ENCODE measurements at places on chromosomes 4 and X.

- H3K36me3 ChIP-seq, result peaks cover 100% of the 10 kb centered on the region
- no peak for DNase-seq
- H3K27ac ChIP-seq, result peak overlapping the region; percentile 53
Measured at GRCh38 chr4:10079912-10080588, 36.5 kb downstream of the WDR1 start.

DNA sequence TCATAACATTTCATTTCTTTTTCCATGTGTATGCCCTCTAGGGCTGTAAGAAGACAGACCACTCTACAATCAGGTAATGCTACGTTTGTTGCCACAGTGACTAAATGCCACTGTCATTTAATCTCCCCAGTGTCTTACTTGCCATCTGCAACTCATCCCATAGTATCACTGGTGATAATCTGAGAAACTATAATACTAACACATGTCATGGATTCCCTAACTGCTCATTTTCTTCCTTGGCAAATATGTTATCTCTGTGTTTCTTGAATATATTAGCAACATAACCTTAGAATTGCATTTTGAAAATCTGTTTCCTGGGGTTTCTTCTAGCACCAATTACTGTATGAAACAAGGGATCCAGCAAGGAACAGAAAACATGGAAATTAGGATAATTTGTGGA lies 6.1 kb downstream of the F8A1 start:
- no peak overlapping the region for H3K27ac ChIP-seq
- no peak overlapping the region for H3K4me3 ChIP-seq
- no peaks in the 10 kb centered on the region for H3K27me3 ChIP-seq
- no peaks in the 10 kb centered on the region for H3K4me1 ChIP-seq
- DNase-seq, result no peak
- H3K36me3 ChIP-seq, result peaks cover 30% of the 10 kb centered on the region

DNA sequence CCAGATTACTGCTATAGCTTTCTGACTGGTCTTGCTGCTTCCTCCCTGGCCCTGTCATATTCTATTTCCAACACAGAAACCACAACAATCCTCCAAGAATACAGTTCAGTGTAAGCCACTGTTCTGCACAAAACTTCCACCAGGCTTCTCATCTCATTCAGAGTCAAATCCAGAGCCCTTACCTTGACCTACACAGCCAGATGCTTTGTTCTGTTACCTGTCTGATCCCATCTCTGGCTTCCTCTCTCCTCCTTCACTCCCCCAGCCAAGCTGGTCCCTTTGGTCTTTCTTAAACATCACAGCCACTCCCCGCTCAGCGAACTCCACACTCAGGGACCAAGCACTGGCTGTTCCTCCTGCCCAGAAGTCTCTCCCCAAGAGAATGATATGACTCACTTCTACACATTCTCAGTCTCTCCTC lies 84.8 kb upstream of the BMP2K start:
- H3K36me3 ChIP-seq, result no peaks in the 10 kb centered on the region
- H3K4me3 ChIP-seq, result no peak overlapping the region
- peaks cover 25% of the 10 kb centered on the region for H3K4me1 ChIP-seq
- no peak for DNase-seq
- no peak overlapping the region for H3K27ac ChIP-seq

DNA sequence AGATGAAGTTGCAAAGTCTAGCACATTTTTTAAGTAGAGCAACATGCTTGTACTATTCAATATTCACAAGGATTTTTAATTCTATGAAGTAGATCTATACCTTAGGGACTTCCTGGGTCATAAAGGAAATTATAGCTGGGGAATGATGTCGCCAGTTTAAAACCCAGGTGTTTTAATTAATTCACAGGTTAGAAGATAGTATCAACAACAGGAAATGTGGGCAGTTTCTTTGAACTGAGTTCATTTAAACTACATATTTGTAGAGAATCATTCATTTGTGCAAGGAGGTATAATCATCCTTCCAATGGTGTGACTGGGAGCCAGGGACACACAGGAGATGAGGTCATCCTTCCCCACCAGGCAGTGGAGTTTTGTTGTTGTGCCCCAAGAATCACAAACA lies 181.3 kb upstream of the KLF3 start:
- no peaks in the 10 kb centered on the region for H3K4me1 ChIP-seq
- no peak overlapping the region for H3K4me3 ChIP-seq
- no peaks in the 10 kb centered on the region for H3K36me3 ChIP-seq
- no peak for DNase-seq

- H3K36me3 ChIP-seq, result no peaks in the 10 kb centered on the region
- no peak for DNase-seq
- H3K27me3 ChIP-seq, result no peaks in the 10 kb centered on the region
- H3K4me1 ChIP-seq, result no peaks in the 10 kb centered on the region
- no peak overlapping the region for H3K27ac ChIP-seq
Measured at GRCh38 chrX:119147486-119147885, 19.9 kb upstream of the KIAA1210 start.

GRCh38 chr4:121950212-121950679 lies 1.6 kb downstream of the TRPC3 start:
- no peaks in the 10 kb centered on the region for H3K36me3 ChIP-seq
- peak overlapping the region; percentile 54 for H3K4me3 ChIP-seq
- H3K4me1 ChIP-seq, result peaks cover 12% of the 10 kb centered on the region

DNA sequence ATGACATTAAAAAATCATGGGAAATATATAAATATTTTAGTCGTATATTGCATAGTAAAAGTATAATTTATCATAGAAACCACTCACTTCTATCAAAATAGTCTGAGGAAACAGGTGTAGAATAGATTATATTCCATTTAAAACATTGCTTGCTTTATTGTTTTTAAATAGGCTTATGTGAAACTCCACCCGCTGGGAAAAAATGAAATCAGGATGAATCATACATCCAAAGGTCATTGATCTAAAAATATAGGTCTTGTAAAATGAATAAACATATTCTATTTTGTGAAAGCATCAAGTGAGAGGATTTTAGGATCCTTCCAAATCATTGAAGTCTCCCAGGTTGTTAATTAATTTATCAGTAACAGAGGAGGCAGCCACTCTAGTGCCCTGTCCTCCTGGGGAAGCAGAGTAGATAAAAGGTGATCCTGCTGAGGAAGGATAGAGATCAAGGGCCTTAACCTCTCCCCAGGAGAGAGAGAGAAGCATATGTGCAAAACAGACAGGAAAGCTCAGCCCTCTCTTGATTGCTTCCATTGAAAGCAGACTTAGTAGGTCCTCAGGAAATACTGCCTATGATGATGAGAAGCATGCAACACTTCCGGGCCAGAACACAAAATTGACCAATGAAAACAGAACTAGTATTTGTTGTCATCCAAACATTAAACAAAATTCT lies 96.8 kb upstream of the MAP9 start:
- H3K27ac ChIP-seq, result no peak overlapping the region
- H3K36me3 ChIP-seq, result no peaks in the 10 kb centered on the region
- H3K4me1 ChIP-seq, result peaks cover 19% of the 10 kb centered on the region
- H3K27me3 ChIP-seq, result no peaks in the 10 kb centered on the region
- H3K4me3 ChIP-seq, result no peak overlapping the region
- no peak for DNase-seq

DNA sequence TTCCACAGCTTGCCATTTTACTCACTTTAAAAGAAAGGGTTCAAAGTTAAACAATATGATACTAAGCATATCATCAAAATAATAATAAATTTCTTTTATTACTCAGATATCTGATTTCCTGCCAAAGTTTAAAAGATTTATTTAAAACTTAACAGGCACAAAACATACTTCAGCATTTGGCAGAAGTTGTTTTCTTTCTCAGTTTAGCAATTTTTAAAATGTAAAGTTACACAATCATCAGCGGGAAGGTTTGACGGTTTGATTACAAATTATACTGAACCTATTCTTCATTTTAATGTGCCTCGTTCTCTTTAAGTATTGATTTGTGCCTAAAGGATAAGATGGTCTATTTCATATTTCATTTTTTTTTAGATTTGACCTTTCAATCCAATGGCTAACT lies 227.2 kb downstream of the APBB2 start:
- H3K27ac ChIP-seq, result no peak overlapping the region
- H3K4me1 ChIP-seq, result peaks cover 6% of the 10 kb centered on the region
- H3K27me3 ChIP-seq, result no peaks in the 10 kb centered on the region
- DNase-seq, result no peak
- no peaks in the 10 kb centered on the region for H3K36me3 ChIP-seq

GRCh38 chrX:40623139-40623536 lies at the start of gene MPC1L:
MPC1L (plus strand) TSS chrX:40623428; CDS start chrX:40623566, 138 bp downstream.
- H3K4me3 ChIP-seq, result no peak within 1 kb of the TSS
- H3K36me3 ChIP-seq, result no peaks in the 10 kb centered on the region
- H3K4me1 ChIP-seq, result no peaks in the 10 kb centered on the region
- no peak for DNase-seq
- H3K27me3 ChIP-seq, result no peaks in the 10 kb centered on the region

- peak; percentile 13 for DNase-seq
- H3K4me1 ChIP-seq, result no peaks in the 10 kb centered on the region
- no peak overlapping the region for H3K4me3 ChIP-seq
- H3K27ac ChIP-seq, result no peak overlapping the region
Measured at GRCh38 chrX:155434906-155435743, 23.3 kb downstream of the F8A3 start.

DNA sequence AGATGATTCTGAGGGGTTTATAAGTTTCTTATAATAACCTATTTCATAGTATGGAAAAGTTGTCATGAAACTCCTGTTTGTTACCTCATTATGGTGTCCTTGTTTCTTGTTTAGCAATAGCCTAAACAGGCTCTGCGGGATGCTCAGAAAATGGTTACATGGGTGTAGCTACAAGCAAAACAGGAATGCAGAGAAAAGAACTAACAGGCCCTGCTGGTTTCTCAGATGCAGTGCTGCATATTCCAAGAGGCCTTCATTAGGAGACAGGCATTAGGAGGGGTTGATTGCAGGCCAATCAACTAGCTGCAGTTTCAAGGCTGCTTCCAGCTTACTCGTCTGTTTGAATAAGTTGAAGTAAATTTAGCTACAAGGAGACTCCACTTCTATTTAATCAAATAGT lies 37.6 kb upstream of the HPGD start:
- H3K27ac ChIP-seq, result no peak overlapping the region
- no peaks in the 10 kb centered on the region for H3K4me1 ChIP-seq
- H3K4me3 ChIP-seq, result no peak overlapping the region
- H3K36me3 ChIP-seq, result no peaks in the 10 kb centered on the region
- H3K27me3 ChIP-seq, result no peaks in the 10 kb centered on the region
- no peak for DNase-seq

- no peak for DNase-seq
- no peaks in the 10 kb centered on the region for H3K36me3 ChIP-seq
- H3K27ac ChIP-seq, result no peak overlapping the region
- H3K4me1 ChIP-seq, result no peaks in the 10 kb centered on the region
Measured at GRCh38 chr4:182847576-182848450, 69.4 kb downstream of the DCTD start.

DNA sequence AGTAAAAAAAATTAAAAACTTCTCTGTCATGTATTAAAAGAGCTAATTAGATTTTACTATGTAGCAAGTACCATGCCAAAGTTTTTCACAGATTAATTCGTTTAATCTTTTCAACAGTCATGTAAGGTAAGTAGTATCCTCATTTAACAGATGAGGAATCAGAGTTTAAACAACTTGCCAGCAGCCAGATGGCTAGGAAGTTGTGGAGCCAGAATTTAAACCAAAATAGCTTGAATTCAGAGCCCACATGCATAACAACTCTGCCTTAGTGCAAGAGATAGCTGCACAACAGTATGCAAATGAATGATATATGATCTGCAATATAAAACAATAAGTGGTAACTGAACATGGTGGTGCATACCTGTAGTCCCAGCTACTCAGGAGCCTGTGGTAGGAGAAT lies 75.3 kb downstream of the NAP1L3 start:
- no peak overlapping the region for H3K4me3 ChIP-seq
- no peaks in the 10 kb centered on the region for H3K4me1 ChIP-seq
- DNase-seq, result no peak

- no peak overlapping the region for H3K27ac ChIP-seq
- peaks cover 16% of the 10 kb centered on the region for H3K36me3 ChIP-seq
- no peaks in the 10 kb centered on the region for H3K4me1 ChIP-seq
- no peak for DNase-seq
- H3K4me3 ChIP-seq, result no peak overlapping the region
Measured at GRCh38 chrX:135327299-135327698, 18.0 kb downstream of the ETDC start.

DNA sequence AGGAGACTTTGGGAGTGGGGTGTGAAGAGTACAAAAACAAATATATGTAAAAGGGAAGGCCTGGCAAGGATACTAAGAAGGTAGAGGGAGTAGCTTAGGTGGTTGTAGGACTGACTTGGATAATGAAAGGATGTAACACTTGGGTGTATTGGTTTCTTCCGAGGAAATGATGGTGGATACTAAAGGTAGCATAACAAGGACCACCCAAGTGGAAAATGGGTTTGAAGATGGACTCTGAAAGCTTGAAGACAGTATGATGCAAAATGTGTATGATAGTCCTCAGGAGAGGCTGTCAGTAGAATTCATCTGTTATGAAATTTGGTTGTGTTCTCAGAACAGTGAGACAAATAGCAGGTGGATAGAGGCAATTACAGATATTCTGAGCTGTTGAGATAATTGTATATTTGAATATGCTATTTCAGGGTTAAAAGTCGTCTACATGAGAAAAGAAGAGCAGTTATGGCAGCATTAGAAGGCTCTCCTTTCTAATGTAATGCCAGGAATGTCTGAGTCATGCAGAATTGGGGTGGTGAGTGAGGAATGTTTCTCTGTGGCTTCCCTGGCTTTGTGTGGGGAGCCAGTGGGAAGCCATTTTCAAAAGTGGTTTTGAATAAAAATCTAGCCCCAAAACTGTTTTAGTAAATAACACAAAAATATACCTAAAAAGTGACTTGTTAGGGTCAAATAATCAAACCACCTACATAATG lies 75.6 kb downstream of the FHIP1A start:
- H3K4me1 ChIP-seq, result no peaks in the 10 kb centered on the region
- no peak for DNase-seq
- H3K27me3 ChIP-seq, result no peaks in the 10 kb centered on the region
- no peaks in the 10 kb centered on the region for H3K36me3 ChIP-seq
- no peak overlapping the region for H3K27ac ChIP-seq

Measured in heart right ventricle (tissue), 16 donors.